Activated CD4-positive, alpha-beta T cell treated with anti-CD3 and anti-CD28 coated beads for 1 hour (primary cell): ENCODE measurements at places on chromosomes 1 and 21.

GRCh38 chr1:99820546-99820945 lies 29.6 kb upstream of the AGL start:
- no peak for DNase-seq

DNA sequence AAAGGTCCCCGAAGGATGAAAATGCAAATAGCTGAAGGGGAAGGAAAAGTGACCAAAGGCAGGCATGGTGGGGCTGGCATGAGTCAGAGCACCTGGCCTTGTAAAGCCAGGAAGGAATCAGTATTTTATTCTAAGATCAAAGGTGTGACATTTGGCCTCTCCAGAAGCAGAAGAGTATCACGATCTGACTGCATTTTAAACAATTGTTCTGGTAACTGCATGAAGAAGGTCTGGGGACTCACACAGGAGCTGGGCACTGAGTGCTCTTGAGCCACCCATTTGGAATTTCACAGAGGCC lies 23.2 kb downstream of the MAB21L3 start:
- no peak for DNase-seq

GRCh38 chr1:97277891-97278654 lies 556.5 kb downstream of the PTBP2 start:
- no peak for DNase-seq

DNA sequence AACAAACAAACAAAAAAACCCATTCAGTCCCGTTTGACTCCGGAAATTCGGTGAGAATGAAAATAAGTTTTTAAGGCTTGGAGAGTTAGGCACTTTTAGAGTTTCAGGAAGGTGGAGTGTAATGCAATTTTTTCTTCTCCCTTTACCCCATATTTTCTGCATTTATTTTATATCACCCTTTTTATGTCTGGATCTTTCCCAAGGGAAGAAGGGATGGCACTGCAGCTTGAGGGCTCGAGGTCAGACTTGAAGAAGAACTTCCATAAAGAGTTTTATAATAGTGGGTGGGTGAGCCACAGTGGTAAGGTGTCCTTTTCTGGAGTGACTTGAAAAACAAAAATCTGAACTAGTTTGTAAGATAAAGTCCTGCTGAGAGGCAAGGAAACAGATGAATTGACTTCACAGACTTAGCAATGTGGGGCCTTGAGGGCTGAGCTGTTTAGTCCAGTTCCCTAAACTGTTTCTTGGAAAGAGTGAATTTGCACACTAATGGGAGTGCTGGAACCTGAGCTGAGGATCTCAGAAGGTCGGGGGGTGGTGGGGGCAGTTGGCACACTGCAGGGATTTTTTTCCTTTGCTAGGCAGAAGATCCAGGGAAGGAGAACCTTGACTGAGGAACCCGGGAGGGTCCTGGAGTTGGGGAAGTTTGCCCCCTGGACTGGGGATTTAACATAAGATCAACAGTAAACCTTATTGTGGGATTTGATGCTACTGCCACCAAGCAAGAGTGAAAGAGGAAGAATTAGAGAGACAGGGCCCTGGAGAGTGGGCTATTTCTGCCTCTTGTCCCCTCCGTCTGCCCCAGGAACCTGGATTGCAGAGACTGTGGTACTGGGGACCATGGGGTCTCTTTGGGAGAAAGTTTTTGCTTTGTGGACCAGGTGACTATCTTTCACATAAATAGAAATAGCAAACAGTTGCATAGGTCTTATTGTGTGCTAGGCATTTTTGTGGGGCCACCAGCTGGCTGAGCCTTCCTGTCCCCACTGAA lies 1.8 kb upstream of the MEX3A start:
- DNase-seq: no peak

DNA sequence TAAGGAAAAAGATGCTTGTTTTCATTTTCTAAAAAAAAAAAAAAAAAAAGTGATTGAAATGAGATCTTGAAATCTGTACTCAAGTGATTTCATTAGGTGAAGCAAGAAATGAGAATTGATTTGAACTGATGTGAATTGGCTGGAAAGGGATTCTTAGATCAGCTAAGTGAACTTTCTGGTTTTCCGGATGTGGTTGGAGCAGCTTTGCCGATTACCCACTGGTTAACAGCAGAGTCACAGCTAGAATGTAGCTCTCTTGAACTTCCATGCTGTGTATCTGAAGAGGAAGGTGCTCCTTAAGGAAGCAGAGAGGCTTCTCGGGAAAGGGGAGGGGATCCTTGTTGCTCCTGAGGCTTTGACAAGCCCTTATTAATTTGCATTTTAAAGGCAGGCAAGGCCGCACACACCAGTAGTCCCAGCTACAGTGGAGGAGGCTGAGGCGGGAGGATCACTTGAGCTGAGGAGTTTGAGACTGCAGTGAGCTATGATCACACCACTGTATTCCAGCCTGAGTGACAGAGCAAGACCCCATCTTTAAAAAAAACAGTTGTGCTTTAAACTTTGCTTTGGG lies 28.7 kb upstream of the PWP2 start:
- DNase-seq: no peak

- DNase-seq: no peak
These were observed 3.5 kb downstream of the TIE1 start for GRCh38 chr1:43304314-43304681.

DNA sequence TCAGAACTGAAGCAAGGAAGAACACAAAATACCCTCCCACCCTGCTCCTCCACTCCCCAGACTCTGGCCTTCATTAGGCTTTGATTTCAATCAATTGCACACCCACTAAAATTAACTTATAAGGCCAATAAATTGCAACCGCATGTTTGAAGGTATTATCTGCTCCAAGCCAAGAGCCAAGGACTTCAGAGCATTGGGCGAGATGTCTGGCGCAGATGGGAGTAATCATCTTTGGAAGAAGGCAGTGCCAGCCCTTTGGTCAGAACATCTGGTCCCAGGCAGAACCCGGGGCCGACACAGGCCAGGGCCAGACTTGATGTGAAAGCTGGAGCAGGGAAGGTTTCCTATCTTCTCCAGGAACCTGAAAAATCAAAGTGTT lies 60.0 kb downstream of the SLC66A1 start:
- DNase-seq: no peak

GRCh38 chr1:241846862-241847539 lies 1.0 kb upstream of the EXO1 start:
- no peak for DNase-seq

- DNase-seq: no peak
These were observed 339.0 kb downstream of the BRINP3 start for GRCh38 chr1:190138702-190139101.

GRCh38 chr1:164452549-164452948 lies 106.4 kb upstream of the PBX1 start:
- DNase-seq: no peak

- DNase-seq: no peak
These were observed 48.4 kb upstream of the IGSF5 start for GRCh38 chr21:39696618-39697017.

GRCh38 chr1:241698177-241698576 lies 46.1 kb downstream of the WDR64 start:
- DNase-seq: no peak

GRCh38 chr1:7954683-7955082 lies 6.8 kb upstream of the PARK7 start:
- no peak for DNase-seq

DNA sequence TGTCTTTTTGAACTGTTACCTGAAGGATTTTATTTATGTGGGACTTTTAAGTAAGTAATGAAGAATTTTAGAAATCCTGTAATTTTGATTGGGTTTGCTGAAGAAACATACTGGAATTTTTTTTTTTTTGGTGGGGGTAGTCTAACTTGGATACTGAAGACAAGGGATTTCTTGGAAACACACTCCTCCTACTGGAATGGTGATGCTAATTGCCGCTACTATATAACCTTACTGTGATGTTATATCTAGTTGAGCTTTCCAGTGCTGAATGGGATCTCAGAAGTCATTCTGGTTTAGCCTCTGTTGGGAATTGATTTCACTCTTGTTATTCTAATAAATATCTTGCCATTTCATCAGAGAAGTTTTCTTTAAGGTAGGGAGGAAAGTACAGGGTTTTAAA lies 8.4 kb downstream of the PPP2R5A start:
- no peak for DNase-seq

DNA sequence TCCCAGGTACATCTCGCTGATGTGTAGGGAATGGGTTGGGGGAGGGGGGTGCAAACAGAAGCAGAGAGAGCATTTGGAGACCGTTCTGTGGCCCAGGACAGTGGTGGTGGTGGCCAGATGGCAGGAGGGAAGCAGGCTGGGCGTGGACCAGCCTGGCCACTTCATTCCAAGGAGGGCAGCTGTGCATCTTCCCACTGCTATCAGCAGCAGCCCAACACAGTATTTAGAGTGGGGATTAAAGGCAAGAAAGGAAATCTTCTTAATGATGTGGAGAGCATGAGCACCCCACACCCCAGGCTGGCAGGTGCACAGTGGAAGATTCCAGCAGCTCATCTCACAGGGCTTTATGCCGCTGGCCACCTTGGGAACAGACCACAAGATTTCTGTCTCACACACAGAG lies 198.7 kb downstream of the NPHP4 start:
- DNase-seq: no peak

DNA sequence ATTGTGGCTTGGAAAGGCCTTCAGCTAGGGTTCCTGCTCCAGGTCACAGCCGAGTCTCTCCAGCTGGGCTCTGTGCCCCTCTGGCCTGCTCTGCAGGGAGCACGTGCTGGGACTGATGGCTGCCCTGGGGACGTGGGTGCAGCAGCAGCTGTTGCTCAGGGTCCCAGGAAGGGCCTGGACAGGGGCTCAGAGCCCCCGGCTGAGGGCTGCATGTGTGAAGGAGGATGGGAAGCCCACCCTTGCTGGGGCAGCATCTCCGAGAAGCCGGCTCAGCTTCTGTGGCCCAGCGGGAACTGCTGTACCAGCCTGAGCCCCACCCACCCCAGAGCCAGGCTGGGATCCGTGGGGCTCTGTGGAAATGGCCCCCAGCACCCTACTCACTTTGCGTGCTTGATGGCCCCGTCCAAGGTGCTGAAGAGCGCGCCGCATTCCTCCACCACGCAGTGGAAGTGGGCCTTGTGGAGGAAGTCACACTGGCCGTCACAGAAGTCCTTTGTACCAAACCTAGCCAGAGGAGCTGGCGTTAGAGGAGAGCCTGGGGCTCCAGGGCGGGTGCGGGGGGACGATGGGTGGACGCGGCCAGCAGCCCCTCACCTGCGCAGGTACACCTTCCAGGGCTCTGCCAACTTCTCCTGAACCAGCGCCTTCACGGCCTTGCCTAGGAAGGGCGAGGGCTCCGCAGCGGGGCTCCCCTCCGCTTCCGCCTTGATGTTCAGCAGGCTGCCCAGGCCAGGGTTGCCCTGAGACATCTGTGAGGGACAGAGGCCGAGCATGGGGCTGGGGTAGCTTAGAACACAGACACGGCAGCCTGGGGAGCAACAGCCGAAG lies 147.5 kb downstream of the CASZ1 start:
- no peak for DNase-seq

GRCh38 chr21:43270800-43271301 lies 102.0 kb downstream of the CRYAA start:
- no peak for DNase-seq

DNA sequence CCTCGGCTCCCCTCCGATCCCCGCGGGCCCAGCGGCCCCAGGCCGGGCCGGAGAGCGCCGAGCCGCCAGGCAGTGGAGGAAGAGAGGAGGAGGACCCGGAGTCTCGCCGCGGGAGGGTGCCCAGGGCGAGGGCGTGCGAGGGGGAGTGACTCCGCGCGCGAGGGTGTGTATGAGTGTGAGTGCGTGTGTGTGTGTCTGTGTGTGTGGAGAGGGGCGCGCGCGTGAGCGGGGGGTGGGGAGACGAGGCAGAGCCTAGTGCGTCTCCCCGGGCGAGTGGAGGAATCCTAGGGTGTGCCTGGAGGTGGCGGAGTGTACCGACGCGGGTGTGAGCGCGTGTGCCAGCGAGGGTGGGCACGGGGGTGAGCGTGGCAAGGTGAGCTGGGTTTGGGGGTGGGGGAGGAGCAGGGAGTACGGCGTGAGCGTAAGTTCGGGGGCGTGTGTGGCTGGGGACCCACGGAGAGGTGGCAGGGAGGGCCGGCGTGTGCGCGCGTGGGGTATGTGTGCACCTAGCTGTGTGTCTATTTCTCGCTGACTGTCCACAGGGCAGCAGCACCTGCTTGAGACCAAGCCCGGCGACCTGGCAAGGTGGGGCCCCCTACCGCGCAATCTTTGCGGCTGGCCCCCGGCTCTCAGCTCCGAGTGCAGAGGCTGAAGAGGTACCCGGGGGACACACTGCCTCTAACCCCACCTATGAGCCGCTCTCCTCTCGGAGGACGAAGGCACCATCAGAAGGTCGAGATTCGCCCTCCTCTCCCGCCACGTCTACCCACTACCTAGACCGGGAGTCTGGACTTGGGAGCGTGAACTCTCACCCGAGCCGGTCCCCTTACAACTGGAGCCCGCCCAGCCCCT lies 784 bp upstream of the KCND3 start:
- no peak for DNase-seq

DNA sequence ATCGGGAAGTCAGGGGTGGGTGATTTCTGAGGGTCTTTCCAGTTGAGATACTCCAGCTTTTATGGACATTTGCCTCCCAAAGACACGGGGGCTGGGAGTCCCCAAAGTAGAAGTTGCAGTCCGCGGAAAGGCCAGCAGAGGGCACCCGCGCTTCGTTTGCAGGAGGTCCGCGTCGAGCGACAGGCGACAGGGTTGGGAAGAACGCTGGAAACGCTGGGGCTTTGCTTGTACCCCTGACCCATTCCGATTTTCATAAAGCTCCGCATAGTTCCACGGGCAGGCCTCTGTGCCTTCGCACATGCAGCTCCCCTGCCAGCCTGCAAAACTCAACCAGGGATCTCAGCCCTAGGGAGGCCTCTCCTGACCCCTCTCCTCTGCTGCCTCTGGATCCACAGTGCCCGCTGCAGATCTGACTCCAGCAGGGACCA lies 44.2 kb upstream of the LAPTM5 start:
- DNase-seq: peak; percentile 66

- DNase-seq: no peak
These were observed 2.2 kb upstream of the KCNA3 start for GRCh38 chr1:110676970-110677369.

GRCh38 chr1:172726740-172727139 lies 67.8 kb downstream of the FASLG start:
- no peak for DNase-seq

- no peak for DNase-seq
These were observed 5.0 kb upstream of the SRSF4 start for GRCh38 chr1:29186707-29187106.

DNA sequence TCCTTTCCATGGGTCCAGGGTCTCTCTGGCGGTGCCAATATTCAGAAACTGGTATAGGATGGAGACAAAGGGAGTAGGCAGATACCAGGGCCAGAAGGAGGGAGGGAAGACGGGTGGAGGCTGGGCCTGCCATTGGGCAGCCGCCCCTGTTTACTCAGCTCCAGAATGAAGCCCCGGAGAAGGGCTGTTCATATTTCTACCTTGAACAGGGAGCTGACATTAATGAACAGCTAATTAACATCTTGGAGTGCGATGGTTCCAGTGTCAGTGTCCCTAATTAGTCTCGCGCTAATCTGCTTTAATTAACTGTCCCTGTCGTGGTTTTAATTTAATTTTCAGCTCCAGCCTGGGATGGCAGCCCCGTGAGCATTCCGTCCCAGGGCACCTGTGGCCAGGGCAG lies 113.8 kb downstream of the EPHB2 start:
- no peak for DNase-seq

- DNase-seq: no peak
These were observed 154.6 kb downstream of the SLC30A10 start for GRCh38 chr1:219773775-219774174.
